ENCODE measurements at places on chromosomes 2 and 18.

GRCh38 chr2:26566081-26566375 is 75.1 kb downstream of the CIB4 start:
- DNase-seq, result no peak

GRCh38 chr2:21288299-21288698 is 164.5 kb downstream of the TDRD15 start:
- DNase-seq, result no peak

GRCh38 chr2:217732992-217733391 is 269.8 kb downstream of the TNS1 start:
- no peak for DNase-seq

GRCh38 chr18:77056344-77057005 is 76.1 kb downstream of the MBP start:
- DNase-seq, result no peak

DNA sequence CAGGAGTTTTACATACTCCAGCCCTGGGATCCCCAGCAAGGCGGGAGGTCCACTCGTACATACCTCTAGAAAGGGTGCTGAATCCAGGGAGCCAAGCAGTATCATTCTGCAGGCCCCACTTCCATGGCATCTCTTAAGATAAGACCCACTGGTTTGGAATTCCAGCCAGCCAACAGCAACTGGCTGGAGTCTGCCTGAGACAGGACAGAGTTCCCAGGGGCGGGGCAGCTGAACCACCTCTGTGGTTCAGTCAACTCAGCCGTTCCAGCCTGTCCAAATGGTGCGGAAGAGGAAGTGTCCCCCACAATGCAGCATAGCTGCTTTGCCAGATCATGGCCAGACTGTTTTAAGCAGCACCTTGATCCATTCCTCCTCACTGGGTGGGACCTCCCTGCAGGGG is 33.2 kb downstream of the ZNF892 start:
- DNase-seq, result no peak

GRCh38 chr2:127525691-127526131 is 578 bp downstream of the IWS1 start:
- DNase-seq, result peak; percentile 6

DNA sequence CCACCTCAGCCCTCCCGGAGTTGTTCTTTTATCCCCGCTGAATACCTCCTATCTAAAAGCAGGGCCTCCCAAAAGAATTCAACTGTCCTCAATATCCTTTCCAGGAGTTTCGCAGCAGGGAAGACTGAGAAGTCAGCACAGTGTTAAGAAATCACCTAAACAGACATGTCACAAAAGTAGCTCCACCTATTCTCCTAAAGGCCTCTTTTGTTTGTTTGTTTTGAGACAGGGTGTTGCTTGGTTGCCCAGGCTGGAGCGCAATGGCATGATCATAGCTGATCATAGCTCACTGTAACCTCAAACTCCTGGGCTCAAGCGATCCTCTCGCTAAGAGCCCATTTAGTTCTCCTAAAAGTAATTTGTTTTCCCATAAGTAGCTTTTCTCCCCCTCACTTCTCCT is 53.8 kb downstream of the TEX44 start:
- no peak for DNase-seq

- no peak for DNase-seq
Measured at GRCh38 chr2:44807201-44808025, 134.1 kb upstream of the SIX3 start.

- no peak for DNase-seq
Measured at GRCh38 chr18:75081486-75081885, 127.5 kb downstream of the PTGR3 start.

GRCh38 chr2:149451417-149452165 is 121.2 kb downstream of the LYPD6 start:
- DNase-seq, result no peak

DNA sequence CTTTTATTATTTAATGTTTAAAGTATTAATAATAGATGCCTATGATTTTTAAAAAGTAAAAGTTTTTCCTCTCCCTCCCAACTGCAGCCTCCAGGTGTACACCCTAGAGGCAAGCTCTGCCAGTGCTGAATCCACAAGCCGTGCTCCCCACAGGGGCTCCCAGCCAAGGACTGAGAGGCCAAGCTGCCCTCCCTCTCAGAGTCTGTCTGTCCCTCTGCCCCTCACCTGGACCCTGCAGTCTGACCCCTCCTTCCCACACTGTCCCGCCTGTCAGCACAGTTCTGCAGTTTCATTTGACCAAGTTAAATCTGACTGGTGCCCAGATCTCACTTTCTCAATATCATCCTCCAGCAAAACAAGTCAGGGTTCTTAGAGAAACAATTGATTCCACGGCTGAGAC is 14.8 kb upstream of the PROC start:
- no peak for DNase-seq

- DNase-seq, result no peak
Measured at GRCh38 chr18:51430538-51430937, 233.1 kb upstream of the MEX3C start.

- DNase-seq, result no peak
Measured at GRCh38 chr2:102251042-102251848, 60.1 kb upstream of the IL1RL1 start.

DNA sequence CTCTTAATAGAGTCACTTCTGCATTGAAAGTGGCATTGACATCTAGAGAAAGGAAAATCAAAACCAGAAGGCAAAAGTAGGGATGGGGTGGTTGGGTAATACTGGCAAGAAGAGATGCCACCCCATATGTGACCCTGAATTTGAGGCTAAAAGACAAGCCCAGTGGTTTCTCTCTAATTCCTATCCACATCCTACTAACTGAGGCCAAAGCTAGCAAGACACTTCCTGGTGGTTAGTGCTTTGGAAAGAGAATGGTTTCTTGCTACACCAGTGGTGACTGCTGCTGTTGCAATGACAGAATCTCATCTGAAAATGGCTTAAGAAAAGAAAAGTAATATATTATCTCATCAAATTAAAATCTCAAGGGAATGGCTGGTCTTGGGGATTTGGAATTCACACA is 640.6 kb downstream of the EPHA4 start:
- no peak for DNase-seq

DNA sequence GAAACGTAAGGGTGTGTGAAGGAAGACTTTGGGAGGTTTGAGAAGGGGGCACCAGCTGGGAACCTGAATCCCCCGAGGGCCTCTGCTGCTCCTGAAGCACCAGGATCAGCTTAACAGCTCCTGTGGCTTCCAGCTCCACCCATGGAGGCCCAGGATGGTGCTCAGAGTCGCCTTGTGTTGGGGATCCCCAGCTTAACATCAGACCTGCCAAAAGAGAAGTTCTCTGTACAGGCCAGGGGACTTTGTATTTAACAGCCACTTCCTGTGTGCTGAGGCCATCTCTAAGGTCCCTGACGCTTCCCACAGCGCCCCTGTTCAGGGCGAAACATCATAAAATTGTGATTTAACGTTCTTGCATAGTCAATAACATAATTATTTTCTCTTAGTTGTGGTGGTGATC is 77.5 kb downstream of the NCK2 start:
- DNase-seq, result no peak

DNA sequence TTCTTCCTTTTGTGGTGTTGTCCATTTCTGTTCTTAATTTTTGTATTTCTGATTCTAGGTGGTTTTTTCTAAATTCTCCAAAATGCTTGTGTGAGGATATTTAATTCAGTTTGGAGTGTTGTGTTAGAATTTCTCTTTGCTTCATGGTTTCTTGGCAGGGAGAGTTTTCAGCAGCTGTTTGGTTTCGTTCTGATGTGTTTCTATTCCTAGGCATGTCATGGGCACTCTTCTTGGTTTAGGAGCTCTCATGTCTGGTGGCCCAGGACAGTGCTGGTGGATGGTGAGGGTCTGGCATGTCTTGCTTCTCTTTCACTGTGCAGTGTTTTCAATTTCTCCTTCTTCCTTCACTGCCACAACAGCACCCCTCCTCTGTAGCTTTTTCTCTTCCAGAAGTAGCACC is 52.9 kb downstream of the OSBPL6 start:
- no peak for DNase-seq

GRCh38 chr2:85215448-85216401 is 82.5 kb downstream of the TCF7L1 start:
- peak; percentile 44 for DNase-seq

DNA sequence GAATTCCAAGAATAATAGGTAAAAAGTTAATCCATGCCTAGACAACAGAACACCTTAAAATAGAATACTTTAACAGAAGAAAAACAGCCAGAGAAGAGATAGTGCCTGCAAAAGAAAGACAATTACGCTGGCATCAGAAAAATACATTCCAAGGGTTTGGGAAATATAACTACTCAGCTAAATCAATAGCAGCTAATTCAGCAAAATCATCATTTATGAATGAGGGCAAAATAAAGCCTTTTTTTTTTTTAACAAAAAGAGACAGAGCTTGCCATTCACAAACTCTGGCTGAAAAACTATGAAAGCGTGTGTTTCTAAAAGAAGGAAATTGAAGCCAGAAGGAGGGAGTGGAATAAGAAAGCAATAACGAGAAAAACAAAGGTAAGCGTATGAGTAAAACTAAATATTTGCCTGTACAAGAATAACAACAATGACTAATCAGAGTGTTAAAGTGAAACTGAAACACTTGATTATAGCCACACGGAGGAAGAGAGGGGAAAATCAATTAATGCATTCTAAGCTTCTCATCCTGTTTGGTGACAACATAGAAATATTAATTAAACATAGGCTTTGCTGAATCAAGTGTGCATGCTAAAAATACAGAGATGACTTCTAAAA is 90.2 kb downstream of the EHD3 start:
- DNase-seq, result no peak

DNA sequence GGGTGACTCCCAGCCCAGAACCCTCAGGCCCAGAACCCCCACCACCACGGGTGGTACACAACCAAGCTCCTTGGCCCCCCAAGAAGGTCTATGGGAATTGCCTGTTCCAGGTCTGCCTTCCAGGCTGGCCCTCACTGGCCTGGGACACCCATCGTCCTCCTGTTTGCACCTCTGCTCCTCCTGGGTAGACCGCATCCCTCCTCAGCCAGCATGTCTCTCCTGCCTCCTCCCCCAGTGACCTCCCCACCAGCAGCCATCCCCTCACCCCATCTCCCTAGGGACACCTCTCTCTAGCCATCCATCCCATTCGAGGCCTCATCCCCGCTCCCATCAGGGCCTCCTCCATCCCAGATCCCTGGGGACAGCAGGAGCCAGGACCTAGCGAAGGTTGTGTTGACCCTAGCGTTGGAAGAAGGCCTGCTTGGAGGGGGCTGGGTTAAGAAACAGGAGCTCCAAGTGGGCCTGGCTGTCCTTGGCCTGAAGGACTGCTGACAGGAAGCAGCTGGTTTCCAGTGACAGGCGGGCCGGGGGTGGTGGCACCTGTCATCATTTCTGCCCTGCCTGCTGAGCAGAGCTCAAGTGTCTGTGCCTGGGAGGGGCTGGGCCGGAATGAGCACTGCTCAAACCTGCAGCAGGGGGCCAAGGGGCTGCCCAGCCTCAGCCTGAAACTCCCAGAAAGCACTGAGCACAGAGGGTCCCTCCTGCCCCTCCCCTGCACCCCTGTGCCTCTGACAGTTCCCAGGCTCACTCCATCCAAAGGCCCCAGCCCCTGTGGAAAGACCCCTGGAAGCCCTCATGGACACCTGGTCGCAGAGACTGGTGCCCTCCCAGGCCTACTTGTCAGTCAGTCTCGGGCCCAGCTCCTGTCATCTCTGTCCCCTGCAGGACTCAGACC is 96.0 kb upstream of the OTOS start:
- peak; percentile 39 for DNase-seq

GRCh38 chr2:85744741-85745601 is 8.8 kb upstream of the ATOH8 start:
- no peak for DNase-seq

DNA sequence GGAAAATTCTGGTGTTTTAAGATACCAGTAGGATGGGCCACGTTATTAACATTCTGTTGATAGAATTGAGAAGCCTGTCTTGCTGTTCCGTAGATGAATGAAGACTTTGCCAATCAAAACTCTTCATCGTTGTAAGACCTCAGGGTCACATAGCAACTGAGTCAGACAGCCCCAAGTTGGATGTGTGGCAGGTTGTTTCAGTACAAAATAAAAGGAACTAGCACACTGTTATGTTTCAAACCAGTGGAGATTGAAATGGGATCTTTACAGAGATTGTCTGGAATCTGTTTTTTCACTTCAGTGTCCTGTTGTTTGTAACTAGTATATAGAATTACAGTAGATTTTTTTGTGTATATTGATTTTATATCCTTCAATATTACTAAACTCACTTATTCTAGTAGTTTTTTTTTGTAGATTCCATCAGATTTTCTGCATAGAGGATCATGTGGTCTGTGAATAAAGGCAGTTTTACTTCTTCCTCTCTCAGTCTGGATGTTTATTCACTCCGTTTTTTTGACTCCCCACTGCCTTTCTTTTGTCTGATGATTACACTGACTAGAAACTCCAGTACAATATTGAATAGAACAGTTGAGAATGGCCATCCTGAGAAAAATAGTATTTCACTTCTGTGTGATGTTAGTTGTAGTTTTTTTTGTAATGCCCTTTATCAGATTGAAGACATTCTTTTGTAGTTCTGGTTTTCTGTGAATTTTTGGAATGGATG is 22.7 kb downstream of the EPC2 start:
- DNase-seq, result no peak

DNA sequence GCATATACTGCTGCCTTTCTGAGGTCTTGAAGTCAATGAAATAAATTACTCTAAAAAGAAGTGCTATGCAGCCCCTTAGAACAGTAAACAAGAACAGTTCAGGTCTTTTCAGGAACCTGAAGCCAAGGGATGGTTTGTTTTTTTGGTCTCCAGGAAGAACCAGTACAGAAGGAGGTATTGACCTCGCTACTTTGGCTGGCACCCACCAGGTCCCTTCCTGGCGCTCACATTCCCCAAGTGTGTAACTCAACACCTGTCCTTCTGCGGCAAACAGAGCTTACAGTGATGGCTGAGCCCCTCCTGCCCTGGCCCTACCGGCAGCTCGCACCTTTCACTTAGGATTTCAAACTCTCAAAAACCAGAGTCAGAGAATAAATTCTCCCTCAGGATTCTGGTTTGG is 51.9 kb downstream of the SETBP1 start:
- peak; percentile 38 for DNase-seq

DNA sequence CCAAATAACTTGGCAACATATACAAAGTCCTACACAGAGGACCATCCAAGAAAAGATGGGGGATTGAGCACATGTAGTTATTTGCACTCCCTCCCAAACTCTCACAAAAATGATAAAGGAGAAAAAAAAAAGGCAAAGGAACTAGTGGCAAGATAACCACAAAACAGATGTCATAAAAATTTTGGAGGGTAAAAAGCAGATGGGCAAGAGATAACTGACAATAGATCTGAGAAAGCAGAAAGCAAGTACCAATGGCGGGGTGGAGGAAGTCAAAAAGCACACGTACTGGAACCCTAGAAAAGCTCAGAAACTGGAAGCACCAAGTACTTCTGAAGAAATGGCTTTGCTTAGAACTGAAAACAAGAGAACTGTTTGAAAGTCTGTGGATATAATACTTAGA is 82.0 kb downstream of the WDPCP start:
- DNase-seq, result no peak
